ENCODE measurements at places on chromosomes 11 and 22. TPM values are rescaled to one million over a fixed set of nuclear protein-coding genes. Genes with fewer than 3 reads are reported as not detected.

DNA sequence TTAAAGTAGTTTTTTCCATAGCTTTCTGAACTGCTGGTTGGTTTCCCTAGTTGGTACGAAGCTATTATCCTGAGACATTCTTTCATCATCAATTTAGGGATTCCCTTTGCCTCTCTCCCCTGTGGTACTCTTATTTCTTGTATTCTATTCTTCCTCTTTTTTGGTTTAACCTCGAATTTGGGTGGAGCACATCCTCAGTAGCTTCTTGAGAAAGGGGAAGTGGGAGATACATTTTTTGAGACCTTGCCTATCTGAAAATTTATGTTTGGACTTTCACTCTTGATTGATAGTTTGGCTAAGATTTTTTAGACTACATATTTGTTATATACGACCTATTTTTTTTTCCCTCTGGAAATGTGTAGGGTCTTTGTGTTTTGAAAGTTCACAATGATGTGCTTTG is 121.7 kb upstream of the ZBED5 start:
- no peak overlapping the region for H3K27ac ChIP-seq
- peaks cover 16% of the 10 kb centered on the region for H3K27me3 ChIP-seq
- no peak overlapping the region for H3K4me3 ChIP-seq
- no peak for DNase-seq
- peaks cover 9% of the 10 kb centered on the region for H3K4me1 ChIP-seq
- no peaks in the 10 kb centered on the region for H3K36me3 ChIP-seq

Gene XKR3
- total RNA-seq = not detected

GRCh38 chr22:48070083-48070482 is 1307.6 kb downstream of the TBC1D22A start:
- no peak overlapping the region for H3K27ac ChIP-seq
- no peak for DNase-seq
- H3K4me3 ChIP-seq = no peak overlapping the region
- H3K36me3 ChIP-seq = no peaks in the 10 kb centered on the region

DNA sequence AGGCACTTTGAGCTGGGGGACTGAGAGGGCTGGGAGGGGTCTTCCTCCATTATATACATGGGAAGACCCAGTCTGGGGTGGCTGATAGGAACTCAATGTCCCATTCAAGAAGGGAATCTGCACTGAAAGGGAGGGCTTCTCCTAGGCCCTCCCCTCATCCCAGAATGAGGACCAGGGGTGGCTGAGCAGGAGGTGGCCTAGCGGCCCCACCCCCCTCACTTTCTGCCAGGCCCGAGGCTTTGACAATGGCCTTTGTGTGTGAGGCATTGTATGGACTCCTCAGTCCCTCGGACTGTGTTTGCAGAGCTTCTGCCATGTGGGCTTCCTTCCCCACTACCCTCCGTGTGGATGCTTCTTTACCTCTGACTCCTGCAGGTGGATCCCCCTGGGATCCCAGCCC is 65.7 kb downstream of the NECTIN1 start:
- H3K4me3 ChIP-seq = no peak overlapping the region
- H3K4me1 ChIP-seq = no peaks in the 10 kb centered on the region
- H3K27me3 ChIP-seq = peaks cover 5% of the 10 kb centered on the region
- H3K27ac ChIP-seq = no peak overlapping the region
- DNase-seq = no peak

Gene PDGFD
- not detected for total RNA-seq

Gene AQP11
- 0.20 TPM for total RNA-seq

Gene MUC6
- total RNA-seq = not detected

Gene OR5A1
- not detected for total RNA-seq

GRCh38 chr22:26570115-26570514 is 19.8 kb downstream of the TPST2 start:
- no peaks in the 10 kb centered on the region for H3K27me3 ChIP-seq
- peaks cover 46% of the 10 kb centered on the region for H3K4me1 ChIP-seq
- peak overlapping the region; percentile 26 for H3K27ac ChIP-seq

Data from activated CD4-positive, alpha-beta T cell treated with anti-CD3 and anti-CD28 coated beads, Interleukin-2, amount 10 ng/mL, durations not matched to agents 7 days and 5 days (primary cell).